ENCODE measurements at places on chromosomes 4 and X. TPM values are rescaled to one million over a fixed set of nuclear protein-coding genes. Genes with fewer than 3 reads are reported as not detected.

GRCh38 chrX:21959362-21960051 is 19.0 kb downstream of the SMS start:
- DNase-seq, result no peak

DNA sequence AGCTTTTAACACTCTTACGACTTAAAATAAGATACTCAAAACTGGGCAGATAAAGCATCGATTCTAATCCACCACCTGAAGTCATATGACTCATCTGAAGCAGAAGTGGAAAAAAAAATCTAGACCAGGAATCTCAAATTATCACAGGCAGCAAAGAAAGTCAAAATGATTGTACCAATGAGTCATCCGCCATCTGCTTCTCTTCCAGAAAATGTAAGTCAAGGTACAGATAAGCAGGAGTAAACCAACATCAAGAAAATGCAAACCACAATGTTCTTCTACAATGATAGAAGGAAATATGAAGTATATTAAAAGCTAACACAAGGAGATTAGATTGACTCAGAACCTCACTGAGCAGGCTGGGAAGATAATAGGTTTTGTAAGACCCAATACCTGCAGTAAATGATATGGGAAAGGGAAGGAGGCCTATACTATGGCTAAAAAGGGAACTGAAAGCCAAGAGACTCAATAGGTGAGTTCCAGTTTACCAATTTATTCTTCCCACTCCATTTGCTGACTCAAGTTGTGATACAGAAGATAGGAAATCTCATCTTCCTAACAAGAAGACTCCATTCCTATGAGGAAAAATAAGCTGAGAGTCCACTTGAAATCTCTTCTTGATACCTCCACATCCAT is 88.4 kb upstream of the TET2 start:
- no peak for DNase-seq

- no peak for DNase-seq
These were observed 91.9 kb upstream of the SH3RF1 start for GRCh38 chr4:169362607-169363006.

DNA sequence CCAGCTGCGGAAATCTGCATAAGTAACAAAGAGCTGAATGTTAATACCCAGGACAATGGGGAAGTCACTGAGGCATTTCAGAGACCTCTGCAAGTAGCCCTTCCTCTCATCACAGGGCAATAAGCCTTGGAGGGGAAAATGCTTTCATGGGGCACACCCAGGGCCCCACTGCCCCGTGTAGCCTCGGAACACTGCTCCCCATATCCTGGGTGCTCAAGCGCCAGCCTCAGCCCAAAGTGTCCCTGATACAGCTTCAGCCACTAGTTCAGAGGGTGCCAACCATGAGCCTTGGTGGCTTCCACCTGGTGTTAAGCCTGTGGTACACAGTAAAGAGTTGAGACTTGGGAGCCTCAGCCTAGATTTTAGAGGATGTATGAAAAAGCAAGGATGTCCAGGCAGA is 402.8 kb upstream of the CXorf51A start:
- DNase-seq, result no peak

GRCh38 chrX:150329868-150330267 is 33.2 kb upstream of the MAMLD1 start:
- DNase-seq, result no peak

GRCh38 chr4:7608046-7608445 is 173.3 kb upstream of the PSAPL1 start:
- DNase-seq, result no peak

Gene XAGE2
- not detected for total RNA-seq

Gene MBNL3
- total RNA-seq, result 42.6 TPM

All from breast epithelium (tissue), 4 donors.